Stimulated activated CD4-positive, alpha-beta T cell treated with anti-CD3 and anti-CD28 coated beads, Interleukin-15, amount 100 ng/mL, for 1 hour (primary cell): ENCODE measurements at places on chromosomes 3 and 15.
A peak's percentile ranks its signal among the peaks of the same experiment; 100 is the strongest.

DNA sequence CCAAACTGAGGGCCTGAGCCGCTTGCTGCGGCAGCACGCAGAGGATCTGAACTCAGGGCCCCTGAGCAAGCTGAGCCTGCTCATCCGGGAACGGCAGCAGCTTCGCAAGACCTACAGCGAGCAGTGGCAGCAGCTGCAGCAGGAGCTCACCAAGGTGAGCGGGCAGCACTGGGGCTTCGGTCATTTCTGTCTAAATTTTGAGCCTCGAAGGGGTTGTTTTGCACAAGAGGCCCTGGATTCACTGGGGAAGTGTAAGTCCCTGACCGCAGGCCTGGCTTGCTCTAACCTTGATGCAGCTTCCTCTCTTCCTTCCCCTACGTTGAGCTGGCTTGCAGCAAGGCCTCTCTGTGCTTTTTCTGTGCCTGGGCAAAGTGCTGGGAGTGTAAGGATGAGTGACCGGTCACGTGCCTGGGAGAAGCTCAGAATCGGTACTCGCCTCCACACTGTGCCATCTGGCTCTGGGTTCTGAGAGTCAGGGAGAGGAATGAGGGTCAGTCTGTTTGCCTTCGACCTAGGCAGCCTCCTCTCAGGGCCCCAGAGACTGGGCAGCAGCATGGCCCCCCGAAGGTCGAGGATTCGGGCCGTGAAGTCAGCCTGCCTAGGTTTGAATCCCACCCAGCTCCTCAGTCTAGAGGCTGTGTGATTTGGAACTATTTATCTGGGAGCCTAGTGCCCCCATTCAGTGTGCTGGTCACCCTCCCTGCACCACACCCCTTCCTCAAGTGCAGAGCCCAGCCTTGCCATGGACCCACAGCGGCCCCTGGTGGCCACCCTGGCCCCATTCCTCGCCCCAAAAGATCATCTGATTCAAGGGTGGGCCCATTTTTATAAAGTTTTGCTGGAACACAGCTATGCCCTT, 1.4 kb downstream of the FES start:
- DNase-seq: peak; percentile 75

GRCh38 chr15:34828145-34828911, 33.0 kb upstream of the ACTC1 start:
- DNase-seq: no peak

DNA sequence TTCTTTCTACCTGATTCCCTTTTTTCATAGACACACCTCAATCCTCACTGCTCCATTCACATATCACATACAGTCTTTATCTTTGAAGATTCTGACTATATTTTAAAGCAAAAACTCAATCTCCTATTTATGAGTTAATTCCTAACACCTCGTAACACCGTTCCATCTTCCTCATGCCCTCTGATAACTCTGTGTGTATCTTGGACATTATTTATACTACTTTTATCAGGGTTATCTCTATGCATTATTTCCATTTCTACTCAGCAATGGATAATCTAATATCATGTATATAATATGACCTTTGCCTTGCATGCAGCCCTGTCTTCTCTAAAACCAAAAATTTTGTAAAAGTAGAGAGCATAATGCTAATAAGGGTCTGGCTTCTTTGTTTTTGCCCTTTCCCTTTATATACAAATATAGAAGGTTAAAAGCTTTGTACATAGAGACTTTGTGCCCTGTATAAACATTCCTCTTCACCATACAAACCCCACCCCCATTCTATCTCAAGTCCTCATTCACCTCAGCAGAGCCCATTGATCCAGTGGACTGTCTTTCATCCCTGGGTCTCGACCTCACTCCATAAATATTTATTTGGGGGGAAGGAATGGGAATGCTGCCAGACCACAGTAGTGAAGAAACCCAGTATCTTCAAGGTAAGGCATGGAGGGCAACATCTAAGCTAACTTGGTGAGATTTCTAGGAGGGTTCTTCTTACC, 21.8 kb downstream of the TRIM42 start:
- DNase-seq: no peak

DNA sequence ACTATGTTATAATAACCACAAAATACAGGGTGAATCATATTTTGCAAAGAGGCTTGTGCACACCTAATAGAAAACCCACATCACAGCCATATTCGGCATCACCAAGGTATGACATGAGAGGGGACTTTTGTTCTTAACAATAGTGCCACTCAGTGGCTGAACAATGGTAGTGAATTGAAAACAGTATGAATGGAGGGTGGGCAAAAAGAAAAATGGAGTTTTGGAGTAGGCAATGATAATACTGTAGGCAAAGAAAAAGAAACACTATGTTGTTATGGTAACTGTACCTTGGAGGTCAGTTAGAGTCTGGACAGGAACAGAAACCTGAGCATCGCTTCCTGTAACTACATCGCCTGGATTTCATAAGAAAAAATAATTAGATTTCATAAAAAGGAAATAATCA, 348.6 kb downstream of the PLCL2 start:
- no peak for DNase-seq

DNA sequence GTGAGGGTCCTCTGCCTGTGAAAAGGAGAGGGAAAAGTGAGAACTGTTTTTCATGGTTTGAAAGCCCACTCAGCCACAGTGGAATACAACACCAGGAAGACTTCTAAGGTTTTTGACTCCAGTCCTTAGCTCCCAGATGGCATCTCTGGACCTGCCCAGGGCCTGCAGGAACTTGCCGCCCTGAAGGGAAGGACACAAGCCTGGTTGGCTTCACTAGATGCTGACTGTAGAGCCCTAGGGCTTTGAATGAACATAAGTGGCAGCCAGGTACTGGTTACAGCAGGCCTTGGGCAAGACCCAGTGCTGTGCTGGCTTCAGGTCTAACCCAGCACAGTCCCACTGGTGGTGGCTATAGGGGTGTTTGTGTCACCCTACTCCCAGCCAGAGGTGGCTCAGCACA, 21.3 kb upstream of the TMEM266 start:
- DNase-seq: no peak

- DNase-seq: no peak
These were observed 30.9 kb downstream of the MYO9A start for GRCh38 chr15:72086920-72087648.

DNA sequence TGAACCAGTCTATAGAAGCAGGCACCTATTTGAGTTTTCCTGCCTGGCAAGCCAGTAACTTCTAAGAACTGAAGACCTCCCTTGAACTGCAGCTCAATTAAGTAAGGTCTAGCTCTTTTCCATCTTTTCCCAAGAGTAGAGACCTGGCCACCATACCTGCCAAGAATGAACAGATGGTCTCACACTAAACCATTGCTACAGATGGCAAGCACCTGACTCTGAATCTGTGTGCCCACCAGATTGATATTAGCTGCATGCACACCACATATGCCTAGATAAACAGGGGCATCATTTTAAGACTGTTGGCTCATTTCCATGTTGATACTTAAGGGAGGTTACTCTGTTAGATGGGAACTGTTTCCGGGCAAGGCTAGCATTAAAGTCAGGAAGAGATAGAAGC, 34.8 kb upstream of the GSK3B start:
- DNase-seq: no peak

- no peak for DNase-seq
These were observed 96.4 kb upstream of the BFSP2 start for GRCh38 chr3:133303430-133303829.

DNA sequence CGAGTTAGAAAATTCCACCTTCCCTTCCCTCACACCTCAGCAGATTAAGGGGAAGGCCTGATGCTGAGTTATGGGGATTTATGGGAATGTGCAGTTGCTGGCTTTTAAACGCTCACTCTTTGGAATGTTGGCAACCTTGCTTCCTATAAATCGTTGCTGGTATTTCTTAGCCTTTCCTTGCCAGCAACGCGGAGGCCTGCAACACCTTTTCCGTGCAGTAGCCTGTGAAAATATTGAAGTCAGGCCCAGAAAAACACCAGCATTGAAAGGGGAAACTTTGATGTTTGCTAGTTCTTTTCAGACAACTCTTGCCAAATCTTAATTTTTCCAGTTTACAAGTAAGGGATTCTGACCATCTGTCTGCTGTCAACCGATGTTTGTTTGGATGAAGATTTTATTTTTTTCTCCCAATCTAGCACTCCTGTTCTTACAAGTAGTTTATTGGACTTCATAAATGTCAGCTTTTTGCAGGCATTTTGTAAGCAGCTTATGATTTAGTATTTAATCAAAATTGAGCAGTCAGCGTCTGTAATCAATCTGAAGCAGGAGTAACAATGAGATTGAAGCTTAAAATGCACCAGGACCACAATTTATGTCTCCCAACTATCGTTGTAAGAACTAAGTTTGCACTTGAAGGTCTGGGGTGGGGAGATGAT, 251.0 kb downstream of the RPLP1 start:
- no peak for DNase-seq

GRCh38 chr3:46667657-46668056, 25.8 kb downstream of the ALS2CL start:
- DNase-seq: no peak

- DNase-seq: no peak
These were observed 97.1 kb downstream of the SLC25A26 start for GRCh38 chr3:66317750-66318376.

- DNase-seq: no peak
These were observed 4.8 kb downstream of the LPCAT4 start for GRCh38 chr15:34362047-34362773.

DNA sequence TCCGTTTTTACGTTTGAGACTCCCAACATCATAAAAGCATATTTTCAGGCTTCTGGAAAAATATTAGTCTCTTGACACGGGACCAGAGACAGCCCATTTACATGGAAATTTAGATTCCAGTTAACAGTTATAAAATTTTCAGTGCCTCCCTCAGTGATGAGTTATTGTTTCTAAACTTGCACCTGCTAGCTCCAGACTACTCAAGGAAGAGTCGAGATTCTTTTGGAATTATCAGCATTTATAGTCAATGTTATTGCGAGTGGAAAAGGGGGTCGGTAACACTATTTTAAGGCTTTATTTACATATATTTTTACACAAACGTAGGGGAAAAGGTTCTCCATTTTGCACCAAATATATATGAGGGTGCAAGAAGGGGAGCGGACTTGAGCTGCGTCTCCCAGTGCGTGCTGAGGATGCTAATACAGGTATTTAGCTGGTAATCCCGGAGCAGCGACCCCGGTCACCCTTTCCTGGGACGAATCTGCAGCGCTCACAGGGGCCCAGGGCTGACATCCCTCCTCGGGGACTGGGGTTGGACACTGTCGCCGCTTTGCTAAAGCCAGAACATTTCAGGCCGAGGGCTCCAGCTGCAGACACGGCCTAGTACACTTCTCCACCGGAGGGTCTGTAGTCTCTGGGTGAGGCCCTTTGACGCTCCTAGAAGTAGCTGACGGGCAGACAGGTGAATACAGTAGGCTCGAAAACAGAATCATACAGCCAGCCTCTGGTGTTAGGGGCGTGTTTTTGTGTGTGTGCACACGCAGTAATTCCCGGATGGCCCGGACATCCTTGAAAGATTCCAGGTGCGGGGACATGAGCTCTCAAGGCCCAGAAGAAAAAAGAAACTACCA, 729 bp upstream of the ZBTB11 start:
- DNase-seq: no peak

- no peak for DNase-seq
These were observed 136.7 kb downstream of the CCNL1 start for GRCh38 chr3:157023226-157023625.

DNA sequence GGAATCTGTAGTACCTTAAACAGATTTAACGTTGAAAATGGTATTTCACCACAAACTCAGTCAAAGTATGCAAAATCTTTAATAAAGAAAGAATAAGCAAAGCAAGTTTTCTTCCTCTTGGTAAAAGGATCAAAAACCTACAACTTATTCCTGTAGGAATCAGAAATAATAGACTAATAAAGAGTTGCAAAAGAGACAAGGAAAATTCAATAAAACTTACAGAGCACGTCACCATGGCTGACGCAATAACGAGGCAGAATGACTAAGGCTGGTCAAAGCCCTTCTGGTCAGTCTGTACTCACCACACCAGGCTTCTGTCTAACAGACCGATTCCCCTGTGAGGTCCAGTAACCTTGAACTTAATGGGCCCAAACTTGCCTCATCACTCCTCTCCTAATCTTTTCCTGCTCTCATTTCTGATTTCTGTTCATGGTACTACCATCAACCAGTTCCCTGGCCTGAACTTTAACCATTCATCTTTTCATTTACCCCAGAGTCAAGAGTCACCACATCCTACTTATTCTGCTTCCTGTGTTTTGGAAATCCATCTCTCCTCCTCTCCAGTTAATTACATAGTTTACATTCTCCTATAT, 5.0 kb downstream of the MASP1 start:
- DNase-seq: no peak

DNA sequence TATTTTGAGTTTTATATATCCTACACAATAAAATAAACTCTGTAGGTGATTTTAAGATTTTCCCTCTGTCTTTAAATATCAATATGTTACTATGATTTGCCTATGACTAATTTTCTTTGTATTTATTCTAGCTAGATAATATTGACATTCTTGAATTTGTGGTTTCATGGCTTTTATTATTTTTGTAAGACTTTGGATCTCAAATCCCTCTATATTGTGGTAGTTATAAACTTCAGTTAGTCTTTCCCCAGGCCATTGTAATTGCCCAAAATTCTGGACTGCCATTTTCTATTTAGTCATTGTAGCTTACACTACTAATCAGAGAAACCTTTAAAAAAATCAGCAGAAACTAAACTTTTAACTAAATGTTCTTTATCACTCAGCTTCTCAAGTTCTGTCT, 1559.3 kb upstream of the GBE1 start:
- no peak for DNase-seq

DNA sequence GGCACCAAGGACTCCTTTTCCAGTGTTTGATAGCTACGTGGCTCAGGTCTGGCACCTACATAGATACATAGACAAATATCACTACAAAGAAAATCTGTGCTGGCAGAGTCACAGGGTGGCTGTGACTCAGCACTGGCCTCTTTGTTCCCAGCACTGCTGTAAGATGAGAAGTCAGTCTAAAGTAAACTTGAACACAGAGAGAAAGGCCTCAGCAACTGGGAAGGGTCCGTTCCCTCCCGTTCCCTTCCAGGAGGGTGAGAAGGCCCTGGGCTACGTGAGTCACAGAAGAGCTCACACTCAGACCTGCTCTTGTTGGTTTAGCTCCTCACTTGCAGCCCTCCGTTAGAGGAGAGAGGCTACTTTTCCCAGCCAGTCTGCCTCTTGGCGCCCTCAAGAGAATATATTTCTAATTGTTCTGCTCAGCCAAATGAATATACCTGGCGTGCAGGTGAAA, 23.1 kb downstream of the ANXA2 start:
- no peak for DNase-seq

GRCh38 chr3:136545664-136546268, 206.4 kb downstream of the STAG1 start:
- DNase-seq: no peak

GRCh38 chr3:2148561-2149340, 50.1 kb downstream of the CNTN4 start:
- no peak for DNase-seq

DNA sequence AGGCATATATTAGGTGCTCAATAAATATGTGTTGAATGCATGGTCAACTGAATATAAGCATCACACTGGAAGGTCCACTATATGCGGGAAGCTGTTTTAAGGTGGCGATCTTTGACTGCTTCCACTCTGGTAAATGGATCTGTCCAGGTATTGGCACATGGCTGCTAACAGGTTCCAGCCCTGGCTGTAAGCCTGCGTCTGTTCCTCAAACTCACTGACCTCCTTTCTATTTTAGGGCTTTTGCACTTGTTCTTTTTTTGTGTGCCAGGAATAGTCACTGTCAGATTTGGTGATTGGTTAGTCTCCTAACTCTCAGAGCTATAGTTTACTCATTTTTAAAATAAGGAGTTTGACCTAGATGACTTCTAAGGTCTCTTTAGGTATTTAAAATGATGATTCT, 46.2 kb downstream of the ADAMTSL3 start:
- no peak for DNase-seq
